Muscle of arm (tissue), 14 donors: ENCODE measurements at places on chromosomes 5 and 9.

DNA sequence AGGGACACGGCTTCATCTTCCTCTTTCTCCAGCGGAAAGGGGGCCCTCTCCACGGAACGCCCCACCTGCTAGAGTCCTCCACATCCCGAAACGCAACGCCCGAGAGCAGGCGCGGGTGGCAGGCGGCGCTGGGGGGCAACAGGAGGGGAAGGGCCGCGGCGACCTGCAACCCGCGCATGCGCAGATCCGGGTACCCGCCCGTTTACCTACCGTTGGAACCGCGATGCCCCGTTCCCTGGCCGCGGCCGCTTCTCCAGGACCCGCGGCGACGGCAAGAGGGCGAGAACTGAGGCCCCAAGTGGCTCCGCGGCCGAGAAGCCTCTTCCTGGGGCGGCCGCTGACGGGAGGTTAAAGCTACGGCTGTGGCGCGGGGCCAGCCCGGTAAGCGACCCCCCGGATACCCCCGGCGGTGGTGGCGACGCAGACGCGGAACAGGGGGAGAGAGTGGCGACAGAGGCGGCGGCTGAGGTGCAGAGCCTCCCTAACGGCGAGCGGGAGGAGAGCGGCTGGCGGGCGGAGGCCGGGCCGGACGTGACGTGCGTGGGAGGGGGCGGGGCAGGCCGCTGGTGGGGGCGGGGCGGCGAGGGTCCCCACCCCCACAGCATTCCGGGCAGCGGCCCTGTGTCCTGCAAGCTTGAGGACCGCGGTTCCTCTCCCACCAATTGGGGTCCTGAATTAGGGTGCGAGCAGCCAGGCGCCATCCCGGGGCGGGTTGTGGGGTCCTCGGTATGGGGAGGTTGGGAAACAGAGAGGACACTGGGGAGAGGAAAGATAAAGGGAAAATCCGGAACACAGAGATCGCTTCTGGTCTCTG lies at the start of gene FAM13B:
Gene FAM13B, minus strand, starts transcription at position 508 of the 814 bp plus-strand sequence. CDS start 13,968 bp downstream, outside the sequence.
- peak; percentile 70 for DNase-seq

DNA sequence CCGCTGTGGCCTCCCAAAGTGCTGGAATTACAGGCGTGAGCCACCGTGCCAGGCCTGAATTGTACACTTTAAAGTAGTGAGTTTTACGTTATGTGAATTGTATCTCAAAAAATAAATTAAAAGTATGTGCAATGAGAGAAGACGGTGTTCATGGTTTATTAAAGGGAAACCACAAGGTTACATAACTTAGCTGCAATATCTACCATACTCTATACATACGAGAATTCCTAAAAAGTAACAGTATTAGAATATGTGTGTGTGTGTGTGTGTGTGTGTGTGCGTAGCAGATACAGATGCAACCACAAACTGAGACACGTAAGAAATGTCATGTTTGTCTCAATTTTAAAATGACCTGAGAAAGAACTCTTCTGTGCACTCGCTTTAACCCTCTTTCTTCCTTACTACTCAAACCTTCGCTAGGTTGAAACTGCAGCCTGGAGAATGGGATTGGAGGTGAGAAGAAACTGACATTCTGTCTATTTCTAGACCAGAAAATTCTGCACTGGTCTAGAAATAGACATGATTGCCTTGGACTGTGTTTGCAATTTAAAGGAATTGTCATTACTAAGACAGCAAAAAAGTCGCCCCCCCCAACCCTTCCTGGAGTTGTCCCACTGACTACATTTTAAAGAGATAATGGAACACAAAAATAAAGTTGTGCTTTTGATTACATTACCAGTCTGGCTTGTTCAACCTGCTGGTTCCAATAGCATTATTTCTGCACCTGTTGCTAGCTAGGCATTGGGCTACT lies 167.0 kb downstream of the RGS3 start:
- DNase-seq: no peak

GRCh38 chr5:6712577-6713273 lies 507 bp upstream of the TENT4A start:
- peak; percentile 98 for DNase-seq

DNA sequence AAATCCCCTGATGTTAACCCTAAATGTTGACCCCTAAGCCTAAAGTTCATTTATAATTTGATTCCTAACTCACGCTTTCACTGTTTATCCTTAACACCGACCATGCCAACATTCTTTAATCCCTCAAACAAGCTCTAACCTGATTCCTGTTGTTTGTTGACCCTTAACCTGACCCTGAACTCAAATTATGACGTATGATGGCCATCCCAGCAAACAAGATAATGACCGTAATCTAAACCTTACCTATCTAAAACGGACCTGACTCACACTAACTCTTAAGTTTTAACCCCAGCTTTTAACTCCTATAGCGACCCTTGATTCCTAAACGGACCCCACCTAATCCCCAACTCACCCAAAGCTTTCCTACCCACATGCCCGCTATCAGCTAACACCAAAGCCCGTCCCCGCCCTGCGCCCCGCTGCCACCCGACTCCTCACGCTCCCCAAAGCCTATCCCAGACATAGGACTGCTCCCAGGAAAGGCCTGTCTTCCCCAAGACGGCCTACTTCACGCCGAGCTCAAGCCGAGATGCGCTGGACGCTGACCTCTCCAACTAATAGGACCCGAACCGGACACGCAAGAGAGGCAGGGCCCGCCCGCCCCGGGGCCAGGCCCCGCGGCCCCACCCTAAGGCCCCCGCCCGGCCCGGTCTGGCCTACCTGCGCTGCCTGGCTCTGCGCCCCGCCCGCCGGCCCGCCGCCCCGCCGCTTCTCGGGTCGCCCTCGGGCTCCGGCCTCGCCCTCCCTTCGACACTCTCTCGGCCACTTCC lies 395 bp downstream of the TLN1 start:
- no peak for DNase-seq
